Stimulated activated CD4-positive, alpha-beta T cell treated with anti-CD3 and anti-CD28 coated beads, Interleukin-12 subunit alpha, Interleukin-12 subunit beta, amount 100 ng/mL, for 48 hours (primary cell): ENCODE measurements at places on chromosomes 2 and 18.

GRCh38 chr2:228064024-228064423 is 117.5 kb downstream of the SPHKAP start:
- DNase-seq: no peak

DNA sequence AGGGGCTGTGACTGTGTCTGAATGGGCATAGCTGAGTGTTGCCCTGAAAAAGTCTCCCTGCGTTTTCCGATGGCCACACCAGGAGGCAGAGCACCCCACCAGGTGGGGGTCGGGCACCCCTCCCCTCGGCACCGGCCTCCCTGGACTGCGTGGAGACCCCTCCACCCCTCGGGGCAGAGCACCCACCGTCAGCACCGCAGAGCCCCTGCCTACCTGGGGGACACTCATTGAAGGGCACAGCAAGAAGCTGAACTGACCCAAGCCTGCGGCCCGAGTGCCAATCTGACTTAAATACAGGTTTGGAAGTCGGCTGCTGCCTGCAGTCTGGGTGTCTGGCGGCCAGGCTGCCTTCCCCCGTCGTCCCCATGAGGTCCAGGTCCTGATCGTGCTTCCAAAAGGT is 69.9 kb downstream of the KCNG2 start:
- DNase-seq: no peak

- no peak for DNase-seq
Measured at GRCh38 chr2:161344692-161345091, 36.5 kb downstream of the PSMD14 start.

GRCh38 chr2:118171546-118171945 is 83.3 kb downstream of the INSIG2 start:
- no peak for DNase-seq

DNA sequence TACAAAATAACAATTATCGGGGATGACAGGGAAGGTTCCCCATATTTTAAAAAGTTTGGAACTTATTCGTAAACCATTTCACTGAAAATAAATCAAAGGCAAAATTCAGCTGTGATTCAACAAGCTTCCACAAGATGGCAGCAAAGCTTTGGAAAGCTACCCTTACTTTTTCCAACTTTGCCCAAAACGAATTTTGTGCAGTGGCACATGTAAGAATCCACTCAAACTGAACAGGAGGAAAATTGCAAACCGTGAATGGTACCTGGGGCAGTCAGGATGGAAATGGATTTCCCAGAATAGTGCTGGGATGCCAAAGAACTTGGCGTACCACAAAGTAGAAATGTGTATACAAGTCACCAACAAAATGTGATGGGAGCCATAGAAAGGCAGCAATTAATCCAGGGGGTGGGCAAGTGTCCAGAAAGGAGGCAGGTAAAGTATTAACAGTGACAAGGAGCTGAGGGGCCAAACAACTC is 10.7 kb downstream of the RPL31 start:
- peak; percentile 62 for DNase-seq

DNA sequence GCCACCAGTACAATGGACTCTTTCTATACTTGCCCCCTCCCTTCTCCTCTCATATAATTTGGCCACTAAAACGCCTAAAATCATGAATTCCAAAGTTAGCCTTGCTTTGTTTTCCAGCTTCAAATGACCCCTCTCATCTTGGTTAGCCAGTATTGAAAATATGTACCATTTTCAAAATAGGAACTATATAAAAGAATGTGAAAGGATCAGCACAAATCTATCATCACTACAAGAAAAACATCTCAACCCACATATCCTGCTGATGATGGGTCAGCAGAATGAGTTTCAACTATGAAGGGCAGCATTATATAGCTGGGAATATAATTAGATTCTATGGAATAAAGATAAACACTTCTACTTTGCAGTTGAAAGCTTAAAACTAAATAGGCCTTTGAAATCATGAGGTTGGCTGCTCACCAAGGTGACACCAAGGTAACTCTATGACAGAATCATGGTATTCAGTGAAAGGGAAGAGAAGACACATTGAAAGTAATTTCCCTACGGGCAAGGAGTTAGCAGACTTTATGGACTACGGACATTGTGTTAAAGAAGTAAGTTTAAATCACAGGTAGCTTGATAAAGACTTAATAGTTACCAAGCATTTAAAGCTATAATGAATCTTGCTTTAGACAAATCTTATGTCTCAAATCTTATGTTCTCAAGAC is 873.0 kb downstream of the CPS1 start:
- no peak for DNase-seq

DNA sequence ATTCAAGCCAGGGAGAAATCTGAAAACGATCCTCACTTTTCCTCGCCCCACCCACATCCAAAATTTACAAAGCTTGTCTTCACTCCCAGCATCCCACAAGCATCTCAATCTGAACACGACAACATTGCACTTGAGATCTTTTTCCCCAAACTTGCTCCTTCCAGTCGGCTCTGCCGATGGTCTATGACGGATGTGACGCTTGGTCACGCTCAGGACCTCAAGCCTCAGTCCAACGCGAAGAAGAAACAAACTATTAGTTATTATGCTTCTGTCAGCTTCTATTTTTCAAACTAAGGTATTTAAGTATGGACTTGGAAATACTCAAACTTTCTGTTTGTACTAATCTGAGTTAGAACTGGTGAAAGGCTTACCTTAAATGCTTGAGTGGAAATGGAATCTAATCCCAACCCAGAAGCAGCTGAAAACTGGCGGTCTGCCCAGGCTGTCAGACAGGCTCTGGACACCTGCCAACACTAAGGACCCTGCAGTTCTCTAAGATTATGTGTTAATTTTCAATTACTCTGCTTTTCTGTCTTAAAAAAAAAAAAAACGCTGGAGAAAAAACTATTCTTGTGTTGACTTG is 132.1 kb upstream of the DNMT3A start:
- DNase-seq: no peak

DNA sequence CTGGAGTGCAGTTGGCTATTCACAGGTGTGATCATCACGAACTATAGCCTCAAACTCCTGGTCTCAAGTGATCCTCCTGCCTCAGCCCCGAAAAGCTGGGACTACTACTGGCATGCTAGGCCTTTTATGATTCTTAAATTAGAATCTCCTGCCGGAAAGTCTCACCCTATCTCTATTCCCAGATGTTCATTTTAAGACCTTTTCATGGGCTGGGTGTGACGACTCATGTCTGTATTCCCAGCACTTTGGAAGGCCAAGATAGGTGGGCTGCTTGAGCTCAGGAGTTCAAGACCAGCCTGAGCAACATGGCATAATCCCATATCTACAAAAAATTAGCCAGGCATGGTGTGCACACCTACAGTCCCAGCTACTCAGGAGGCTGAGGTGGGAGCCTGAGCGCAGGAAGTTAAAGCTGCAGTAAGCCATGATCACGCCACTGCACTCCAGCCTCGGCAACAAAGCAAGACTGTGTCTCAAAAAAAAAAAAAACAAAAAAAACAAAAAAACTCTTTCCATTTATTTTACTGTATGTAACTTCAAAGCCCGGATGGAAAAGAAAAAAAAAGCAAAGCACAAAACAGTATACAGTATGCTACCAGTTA is 8.1 kb downstream of the PPP4R3B start:
- DNase-seq: no peak

DNA sequence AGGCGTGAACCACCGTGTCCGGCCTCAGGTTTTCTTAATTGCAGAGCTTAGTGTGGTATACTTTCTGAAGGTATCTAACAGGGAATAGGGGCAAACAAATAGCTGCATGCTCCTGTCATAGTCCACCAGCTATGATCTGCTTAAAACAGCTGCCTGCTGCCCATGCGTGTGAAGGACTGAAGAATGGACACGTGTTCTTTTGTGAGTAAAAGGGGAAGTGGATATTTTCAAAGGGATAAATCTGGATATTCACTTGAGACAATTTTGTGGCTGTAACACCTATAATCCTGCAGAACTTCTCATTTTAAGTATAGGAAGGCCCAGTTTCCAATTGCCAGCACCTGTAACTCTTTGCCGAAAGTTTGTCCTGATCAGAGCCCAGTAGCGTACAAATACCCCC is 44.7 kb downstream of the TRPM8 start:
- DNase-seq: no peak

GRCh38 chr2:143594745-143595144 is 465.5 kb downstream of the ARHGAP15 start:
- no peak for DNase-seq

GRCh38 chr2:20149703-20150030 is 75.3 kb downstream of the SDC1 start:
- no peak for DNase-seq

GRCh38 chr2:145769011-145769716 is 1249.2 kb upstream of the ZEB2 start:
- no peak for DNase-seq

DNA sequence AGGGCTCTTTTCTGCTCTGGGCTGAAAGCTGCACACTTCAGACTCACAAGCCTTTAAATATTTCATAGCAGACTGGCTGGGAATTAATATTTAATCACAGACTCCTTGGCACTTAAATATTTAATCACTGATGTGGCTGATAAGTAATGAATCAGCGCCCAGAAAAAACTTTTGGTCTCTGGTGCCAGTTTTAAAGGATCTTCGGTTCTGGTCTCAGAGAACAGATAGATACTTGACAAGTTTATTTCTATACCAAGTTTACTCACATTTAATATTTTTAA is 201.2 kb downstream of the MYCN start:
- DNase-seq: no peak

GRCh38 chr2:95049683-95049955 is 24.1 kb downstream of the MAL start:
- DNase-seq: no peak

GRCh38 chr2:162509288-162509968 is 165.5 kb downstream of the GCA start:
- no peak for DNase-seq

GRCh38 chr2:86480105-86480504 is 38.9 kb downstream of the KDM3A start:
- no peak for DNase-seq

DNA sequence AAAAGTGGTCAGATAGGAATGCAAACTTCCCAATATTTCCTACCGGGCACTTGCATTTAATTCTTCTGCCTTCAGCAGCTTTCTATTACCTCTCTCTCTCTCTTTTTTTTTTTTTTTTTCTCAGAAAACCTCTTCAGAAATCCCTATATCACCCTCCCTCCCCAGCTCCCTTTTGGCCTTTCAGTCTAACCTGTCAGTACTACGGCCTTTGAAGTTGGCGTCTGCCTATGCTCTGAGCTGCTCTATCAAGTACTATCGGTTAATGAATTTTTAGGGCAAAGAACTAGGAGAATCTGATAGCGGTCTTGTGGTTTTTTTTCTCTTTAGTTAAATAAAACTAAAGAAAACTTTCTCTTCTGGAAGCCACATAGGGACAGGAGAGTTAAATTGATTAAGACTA is 122.4 kb upstream of the MAPRE2 start:
- DNase-seq: no peak

DNA sequence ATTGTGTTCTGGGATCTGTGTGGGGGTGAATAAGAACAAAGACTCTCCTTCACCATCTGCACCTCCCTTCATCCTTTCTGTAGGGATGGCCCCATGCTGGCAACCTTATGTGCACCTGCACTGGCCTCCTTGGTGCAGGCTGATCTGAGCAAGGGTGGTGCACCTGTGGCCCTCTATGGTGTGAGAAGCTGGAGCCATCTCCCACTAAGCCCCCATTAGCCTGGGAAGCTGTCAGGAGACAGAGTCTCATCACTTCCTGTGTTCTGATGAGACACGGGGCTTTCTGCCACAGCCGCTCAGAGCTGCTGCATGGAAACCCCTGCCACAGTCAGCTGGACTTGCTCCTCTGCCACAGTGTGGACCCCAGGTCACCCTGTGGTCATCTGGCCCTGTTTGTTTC is 565.3 kb upstream of the SALL3 start:
- DNase-seq: no peak

DNA sequence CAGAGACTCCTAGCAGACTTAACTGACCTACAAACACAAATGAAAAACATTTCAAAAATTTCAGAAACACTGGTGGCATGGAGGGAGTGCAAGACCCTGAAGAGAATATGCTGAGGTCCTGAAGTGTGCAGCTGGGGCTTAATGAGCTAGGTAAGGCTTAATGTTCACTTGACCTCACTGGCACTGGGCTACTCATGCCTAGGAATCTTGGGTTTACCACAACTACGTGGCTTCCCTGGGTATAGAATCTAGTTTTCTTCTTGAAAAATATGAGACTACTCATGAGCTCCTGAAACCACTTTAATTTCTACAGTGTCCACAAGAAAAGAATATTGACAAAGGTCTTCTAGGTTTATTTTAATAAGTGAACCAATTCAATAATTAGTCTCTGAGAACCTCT is 139.8 kb downstream of the HNMT start:
- DNase-seq: no peak

- DNase-seq: no peak
Measured at GRCh38 chr2:29015701-29016470, 34.8 kb downstream of the TOGARAM2 start.

DNA sequence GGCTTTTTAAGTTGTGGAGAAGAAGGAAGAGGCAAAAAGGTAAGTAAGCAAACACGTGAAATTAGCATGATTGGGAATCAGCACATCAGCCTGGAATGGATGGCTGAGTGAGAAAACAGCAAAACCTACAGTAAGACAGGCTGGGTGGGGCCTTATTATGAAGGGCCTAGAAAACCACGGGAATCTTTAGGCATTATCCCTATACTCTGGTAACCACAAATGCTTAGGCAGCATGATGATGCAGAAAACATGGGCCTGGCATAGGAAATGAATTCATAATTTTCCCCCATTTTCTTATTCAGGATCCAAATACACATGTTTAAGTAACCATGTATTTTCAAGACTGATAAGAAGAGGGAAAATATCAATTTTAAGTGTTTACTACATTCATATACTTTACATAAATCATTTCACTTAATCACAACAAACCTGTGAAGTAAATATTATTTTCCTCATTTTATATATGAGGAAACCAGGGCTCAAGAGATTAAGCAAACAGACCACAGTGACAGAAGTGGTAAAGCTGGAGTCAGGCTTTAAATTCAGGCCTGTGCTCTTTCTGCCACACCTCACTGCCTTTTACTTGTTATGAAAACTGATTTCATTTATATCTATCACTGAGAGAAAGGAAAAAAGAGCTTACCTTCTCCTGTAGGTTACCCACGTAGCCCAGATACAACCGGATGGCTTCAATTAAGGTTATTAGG is 4.0 kb downstream of the TMEM17 start:
- no peak for DNase-seq

GRCh38 chr2:9623151-9623550 is 7.6 kb downstream of the YWHAQ start:
- no peak for DNase-seq

GRCh38 chr2:16125614-16126516 is 185.5 kb downstream of the MYCN start:
- no peak for DNase-seq

DNA sequence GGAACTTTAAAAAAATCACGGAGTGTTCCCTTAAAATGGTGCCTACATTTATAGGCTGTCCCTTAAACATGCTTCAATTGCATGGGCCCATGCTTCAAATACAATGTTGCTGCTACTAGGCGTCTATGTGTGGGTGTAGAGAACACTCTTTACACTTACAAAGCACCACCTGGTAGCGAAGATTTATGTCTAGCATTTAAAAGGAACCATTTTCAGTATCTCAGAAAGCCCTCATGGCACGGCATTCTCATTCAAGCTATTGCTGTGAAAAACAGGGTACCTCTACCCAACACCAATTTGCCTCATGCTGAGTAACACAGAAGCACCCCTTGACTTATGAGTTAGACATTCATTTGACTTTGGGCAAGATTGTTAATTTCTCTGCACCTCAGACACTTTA is 112.9 kb upstream of the CNTNAP5 start:
- no peak for DNase-seq

GRCh38 chr2:152925547-152926448 is 207.4 kb downstream of the ARL6IP6 start:
- DNase-seq: peak; percentile 17

- DNase-seq: no peak
Measured at GRCh38 chr2:120631724-120632123, 103.9 kb upstream of the GLI2 start.

GRCh38 chr2:39615675-39616074 is 50.0 kb upstream of the TMEM178A start:
- DNase-seq: no peak
